ENCODE measurements at places on chromosomes 16 and 17. TPM values are rescaled to one million over a fixed set of nuclear protein-coding genes. Genes with fewer than 3 reads are reported as not detected.
A peak's percentile ranks its signal among the peaks of the same experiment; 100 is the strongest.

Gene DHRS7B
- total RNA-seq: 14.0 TPM

Gene FOXN1
- total RNA-seq: not detected

Gene FLOT2
- total RNA-seq: 131 TPM

Gene TCAP
- 0.93 TPM for total RNA-seq

Gene WNT9B
- total RNA-seq: not detected

DNA sequence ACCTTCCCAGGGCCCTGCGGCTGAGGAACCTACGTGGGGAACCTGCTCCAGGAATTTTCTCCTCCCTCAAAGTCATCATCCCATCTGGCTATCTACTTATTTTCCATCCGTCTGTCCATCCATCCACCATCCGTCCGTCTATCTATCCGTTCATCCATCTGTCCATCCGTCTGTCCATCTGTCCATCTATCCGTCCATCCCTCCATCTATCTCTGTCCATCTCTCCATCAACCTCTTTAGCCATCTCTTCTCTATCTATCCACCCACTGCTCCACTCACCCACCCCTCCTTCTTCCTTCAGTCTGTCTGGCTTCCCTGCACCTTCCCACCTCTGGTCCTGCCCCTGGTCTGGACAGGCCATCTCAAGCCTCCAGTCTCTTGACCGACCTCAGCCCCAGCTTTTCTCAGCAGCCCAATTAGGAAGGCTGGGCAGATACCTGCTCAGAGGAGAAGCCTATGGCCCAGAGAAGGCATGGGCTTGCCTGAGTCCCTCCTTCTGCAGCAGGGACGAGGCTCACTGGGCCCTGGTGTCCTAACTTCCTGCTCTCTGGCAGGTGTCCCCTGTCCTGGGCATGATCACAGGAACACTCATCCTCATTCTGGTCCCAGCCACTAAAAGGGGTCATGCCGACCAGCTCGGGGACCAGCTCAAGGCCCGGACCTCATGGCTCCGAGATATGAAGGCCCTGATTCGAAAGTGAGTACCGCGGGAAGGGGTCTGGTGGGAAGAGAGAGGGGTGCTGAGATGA is 23.0 kb downstream of the MYBBP1A start:
- no peak for DNase-seq

DNA sequence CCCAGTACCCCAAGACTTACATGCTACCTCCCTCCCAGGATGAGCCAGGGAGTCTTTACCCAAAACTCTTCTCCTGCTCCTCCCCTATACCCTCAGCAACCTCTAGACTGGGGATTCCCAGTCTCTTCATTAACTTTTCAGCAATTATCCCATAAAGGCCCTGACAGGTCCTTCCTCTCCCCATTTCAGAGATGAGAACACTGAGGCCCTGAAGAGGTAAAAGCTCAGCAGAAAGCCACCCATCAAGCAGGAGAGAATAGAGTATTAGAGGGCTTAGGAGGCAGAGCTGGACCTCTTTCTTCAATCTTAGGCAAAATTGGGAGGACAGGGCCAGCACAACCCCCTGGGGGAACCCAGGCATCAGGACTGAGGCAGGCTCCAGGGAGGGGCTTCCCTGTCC is 5.9 kb upstream of the SP6 start:
- no peak for DNase-seq

GRCh38 chr16:31107465-31107867 is 720 bp upstream of the BCKDK start:
- no peak for DNase-seq

DNA sequence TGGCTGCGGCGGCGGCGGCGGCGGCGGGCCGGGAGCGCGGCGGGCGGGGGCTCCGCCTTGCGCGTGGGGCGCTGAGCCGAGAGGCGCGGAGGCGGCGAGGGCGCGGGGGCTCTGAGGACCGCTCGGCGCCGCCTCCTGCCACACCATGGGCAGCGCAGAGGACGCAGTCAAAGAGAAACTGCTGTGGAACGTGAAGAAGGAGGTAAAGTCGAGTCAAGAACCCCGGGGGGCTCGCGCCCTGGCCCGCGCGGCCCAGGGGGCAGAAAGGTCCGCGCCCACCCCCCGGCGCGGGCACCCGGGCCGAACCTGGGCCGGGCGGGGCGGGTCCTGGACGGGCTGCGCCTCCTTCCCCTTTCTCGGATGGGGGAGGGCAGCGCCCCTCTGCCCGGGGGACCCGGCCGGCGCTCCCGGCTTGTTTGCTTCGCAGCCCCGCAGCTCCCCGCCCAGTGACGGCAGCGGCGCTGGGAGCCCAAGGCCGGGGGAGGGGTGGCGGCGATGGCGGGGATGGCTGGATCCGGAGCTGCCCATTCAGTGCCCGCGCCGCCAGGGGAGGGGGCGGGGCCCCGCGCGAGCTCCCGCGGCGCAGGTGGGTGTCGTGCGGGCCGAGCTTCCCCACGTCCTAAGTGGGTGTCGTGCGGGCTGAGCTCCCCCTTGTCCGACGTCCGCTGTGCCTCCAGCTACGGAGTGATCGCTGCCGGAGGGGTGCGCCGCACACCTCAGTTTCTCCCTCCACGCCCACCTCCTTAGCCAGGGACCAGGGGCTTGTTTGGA is 428 bp downstream of the SGSM2 start:
- DNase-seq: peak; percentile 73

DNA sequence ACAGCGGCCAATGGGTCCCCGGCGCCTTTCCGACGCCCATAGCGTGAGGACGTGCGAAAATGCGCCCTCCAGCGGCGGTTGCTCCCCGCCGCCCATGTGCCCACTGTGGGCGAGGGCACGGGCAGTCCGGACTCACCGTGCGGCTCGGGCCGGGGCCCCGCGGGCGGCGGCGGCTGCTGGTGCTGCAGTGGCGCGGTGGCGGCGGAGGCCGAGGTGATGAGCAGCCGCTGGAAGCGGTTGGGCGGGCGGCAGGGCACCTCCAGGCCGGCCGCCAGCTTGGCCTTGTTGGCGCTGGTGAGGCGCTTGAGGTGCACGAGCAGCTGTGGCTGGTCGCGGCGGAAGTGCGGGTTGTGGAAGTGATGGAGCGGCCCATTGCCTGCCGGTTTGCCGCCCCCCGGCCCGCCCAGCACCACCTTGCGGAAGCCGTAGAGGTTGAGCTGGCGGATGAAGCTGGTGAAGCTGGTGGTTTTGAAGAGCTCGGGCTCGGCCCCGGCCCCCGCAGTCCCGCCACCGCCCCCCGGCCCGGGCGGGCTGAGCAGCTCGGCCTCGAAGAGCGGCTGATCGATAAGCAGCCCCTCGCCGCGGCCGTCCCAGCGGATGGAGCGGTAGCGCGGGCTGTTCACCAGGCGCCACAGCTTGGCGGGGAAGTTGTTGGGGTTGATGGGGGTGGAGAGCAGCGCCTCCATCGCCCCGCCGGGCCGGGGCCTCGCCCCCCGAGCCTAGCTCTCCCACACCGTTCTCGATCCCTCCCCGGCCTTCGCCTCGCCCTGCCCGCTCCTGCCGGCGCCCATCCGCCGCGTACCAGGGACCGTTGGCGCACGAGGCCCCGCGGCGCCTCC is at the start of gene HSF5:
Gene HSF5, minus strand, starts transcription at position 820 of the 839 bp plus-strand sequence. Its CDS starts 134 bp downstream, at position 686.
- peak; percentile 19 for DNase-seq

DNA sequence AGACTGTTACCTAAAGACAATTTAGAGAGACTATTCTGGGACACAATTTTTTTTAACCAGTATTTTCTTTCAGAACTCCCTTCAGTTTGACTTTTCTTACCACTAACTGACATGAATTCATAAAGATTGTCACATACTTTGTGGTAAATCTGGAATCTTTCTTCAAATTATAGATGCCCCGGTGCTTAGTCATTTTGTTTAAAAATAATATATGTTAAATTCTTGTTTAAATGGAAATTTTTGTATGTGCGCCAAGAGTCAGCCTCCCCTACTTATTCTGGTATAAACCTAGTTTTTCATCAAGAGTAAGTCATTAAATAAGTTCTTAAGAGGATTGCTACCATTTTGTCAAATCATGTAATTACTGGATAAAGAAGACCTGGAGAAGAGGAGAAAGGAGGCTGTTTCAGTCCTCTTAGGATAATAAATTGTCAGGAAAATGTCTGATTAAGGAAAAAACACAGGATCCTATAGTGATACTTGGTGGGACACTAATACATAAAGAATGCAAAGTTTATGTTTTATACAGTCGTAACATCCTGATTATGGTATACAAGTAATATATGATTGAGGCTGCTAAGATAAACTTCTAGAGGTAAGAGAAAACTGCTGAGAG is 424.4 kb downstream of the PMP22 start:
- no peak for DNase-seq

DNA sequence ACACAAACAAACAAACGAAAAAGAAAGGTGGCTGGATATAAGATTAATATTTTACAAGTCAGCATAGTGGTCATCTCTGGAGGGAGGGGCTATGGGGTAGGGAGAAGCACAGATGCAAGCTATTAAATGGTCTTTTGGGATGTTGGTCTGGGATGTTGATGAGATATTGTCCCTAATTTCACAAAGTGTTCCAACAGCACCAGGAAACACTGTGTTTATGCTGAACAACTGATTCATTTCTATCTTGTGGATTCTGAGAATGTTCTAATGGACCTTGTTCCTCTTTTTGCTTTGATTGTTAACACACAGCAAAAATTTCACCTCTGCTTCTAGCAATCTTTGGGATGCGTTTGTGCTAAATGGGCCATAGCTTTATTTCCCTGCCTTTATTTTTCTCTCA is 9.7 kb downstream of the PECAM1 start:
- no peak for DNase-seq

DNA sequence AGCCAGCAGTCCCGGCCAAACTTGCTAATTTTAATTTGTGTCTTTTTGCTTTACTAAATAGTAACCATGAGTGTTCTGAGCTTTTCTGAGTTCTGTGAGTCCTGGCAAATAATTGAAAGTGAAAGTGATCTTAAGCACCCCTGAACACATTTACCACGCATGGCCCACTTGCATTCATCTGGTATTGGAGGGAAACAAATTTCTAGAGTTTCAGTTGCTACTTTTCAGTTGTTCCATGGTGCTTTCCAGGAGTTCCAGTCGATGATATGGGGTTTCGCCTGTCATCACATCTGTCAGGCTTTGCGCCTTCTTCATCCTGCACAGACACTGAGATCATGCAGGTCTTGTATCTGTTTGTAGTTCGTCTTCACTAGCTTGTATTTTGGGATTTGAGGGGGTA is 44.1 kb downstream of the CRLF3 start:
- no peak for DNase-seq

GRCh38 chr17:6456914-6457687 is 12.8 kb downstream of the PIMREG start:
- peak; percentile 41 for DNase-seq

DNA sequence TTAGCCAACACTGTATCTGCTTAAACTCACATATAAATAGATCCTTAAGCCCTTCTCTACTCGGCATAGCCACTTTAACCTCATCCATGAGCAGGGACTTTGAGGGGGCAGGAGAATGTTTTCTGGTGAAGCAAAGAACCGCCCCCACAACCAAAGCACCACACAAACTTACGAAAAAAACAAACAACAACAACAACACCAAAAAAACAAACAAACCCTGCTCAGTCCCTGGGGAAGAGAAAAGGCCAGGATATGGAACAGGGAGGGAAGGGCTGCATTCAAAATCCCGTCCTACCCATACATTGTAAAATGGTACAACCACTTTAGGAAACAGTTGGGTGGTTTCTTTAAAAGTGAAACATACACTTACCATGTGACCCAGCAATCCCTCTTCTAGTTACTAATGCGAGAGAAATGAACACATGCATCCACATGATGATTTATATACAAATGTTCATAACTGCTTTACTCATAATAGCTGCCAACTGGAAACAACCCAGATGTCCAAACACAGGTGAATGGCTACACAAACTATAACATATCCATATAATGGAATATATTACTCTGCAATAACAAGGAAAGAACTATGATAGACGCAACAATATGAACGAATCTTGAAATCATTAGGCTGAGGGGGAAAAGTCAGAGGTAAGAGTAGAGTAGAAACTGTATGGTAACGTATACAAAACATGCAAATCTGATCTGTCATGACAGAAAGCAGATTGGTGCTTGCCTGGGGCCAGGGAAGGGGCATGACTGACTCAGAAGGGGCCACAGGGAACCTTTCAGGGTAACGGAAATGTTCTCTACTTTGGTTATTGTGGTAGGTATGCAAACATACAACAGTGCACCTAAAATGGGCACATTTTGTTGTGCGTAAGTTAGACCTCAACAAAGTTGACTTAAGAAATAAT is 37.7 kb upstream of the TOB1 start:
- no peak for DNase-seq

- DNase-seq: no peak
Measured at GRCh38 chr16:87822108-87822970, 47.0 kb downstream of the SLC7A5 start.

GRCh38 chr17:43809121-43809520 is 23.8 kb downstream of the MPP3 start:
- no peak for DNase-seq

DNA sequence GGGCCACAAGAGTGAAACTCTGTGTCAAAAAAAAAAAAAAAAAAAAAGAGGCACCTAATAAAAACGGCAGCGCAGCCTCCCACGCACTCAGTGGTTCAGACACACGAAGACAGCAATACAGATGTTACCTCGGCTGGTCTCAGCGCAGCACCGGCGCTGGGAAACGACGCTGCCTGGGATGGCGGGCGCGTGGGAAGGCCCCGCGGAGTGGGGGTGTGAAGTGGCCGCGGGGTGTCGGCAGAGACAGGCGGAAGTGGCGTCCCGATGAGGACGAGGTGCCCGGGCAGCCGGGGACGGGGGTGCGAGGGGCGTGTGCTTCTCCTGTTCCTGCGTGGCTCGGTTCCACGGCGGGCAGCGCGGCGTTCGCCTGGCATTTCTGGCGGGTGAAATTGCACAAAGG is 179.4 kb downstream of the BANP start:
- no peak for DNase-seq

DNA sequence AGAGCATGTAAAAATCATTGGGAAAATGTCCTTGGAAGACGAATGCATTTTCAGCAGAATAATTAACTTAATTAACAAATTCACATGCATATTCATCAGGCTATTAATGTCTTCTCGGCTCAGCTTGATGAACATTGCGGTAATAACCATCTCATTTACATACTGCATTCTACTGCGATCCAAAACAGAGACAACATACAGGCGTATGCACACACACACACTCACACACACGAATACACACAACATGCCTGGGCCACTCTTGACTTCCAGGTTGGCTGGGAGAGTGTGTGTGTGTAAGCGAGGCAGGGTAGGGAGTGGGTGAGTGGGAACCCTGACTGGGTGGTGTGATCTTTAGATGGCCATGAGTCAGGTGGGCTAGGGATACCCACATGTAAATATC is 44.7 kb downstream of the NEUROD2 start:
- no peak for DNase-seq

DNA sequence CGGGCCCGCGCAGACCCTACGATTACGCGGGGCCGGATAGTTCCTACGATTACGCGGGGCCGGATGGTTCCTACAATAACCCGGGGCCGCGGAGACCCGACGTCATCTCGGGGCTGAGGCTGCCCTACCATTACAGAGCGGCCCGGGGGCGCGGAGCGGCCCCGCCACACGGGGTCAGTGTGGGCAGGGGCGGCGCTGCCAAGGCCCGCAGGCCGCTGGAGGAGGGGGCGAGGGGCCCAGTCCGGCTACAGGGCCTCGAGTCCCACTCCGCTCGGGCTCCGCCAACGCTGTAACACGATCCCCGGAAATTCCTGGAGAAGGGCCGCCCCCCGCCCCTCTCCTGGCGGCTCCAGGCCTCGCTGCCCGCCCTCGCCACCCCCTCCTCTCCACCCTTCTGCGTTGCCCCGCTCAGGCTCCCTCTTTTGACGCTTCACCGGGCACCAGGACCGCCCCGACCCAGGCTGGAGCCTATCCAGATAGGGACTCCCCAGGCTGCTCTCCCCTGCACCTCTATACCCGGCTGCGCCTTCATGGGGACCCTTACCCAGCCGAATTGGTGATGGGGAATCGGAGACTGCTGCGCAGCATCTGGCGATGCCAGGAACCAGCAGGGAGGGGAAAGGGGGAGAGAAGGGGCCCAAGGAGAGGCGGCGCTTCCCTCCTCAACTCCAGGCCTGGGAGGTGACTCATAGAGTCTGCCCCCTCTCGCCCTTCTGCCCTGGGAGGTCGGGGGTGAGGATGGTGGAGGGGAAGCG is at the start of gene RAB34:
Gene RAB34, minus strand, starts transcription at position 291 of the 755 bp plus-strand sequence. CDS start 602 bp downstream, outside the sequence.
- DNase-seq: peak; percentile 60

Data from endothelial cell of umbilical vein (primary cell).